Hematopoietic multipotent progenitor cell (in vitro differentiated cells): ENCODE measurements at places on chromosomes 7 and 10.

GRCh38 chr10:1253523-1254353, 197.6 kb downstream of the WDR37 start:
- DNase-seq: no peak

GRCh38 chr7:151126491-151127137, 40.3 kb downstream of the AGAP3 start:
- DNase-seq: no peak

GRCh38 chr10:69360485-69361302, 56.0 kb downstream of the TACR2 start:
- DNase-seq: no peak

DNA sequence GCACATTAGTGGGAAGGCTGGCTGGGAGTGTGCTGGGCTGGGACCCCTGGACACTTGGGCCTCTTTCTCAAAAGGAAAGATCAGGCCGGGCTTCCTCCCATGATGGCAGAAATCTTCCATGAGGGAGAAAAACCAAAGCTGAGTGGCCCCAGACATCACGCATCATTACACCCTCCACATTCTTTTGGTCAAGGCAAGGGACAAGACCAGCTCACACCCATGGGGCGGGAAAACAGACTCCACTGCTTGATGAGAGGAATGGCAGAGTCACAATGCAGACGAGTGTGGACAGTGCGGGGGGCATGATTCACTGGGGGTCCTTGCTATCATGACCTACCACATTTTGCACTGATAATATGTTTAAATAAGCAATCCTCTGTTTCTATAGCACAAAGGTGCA, 73.3 kb downstream of the CREB3L2 start:
- DNase-seq: no peak

GRCh38 chr10:119675483-119676170, 24.4 kb downstream of the BAG3 start:
- DNase-seq: no peak

DNA sequence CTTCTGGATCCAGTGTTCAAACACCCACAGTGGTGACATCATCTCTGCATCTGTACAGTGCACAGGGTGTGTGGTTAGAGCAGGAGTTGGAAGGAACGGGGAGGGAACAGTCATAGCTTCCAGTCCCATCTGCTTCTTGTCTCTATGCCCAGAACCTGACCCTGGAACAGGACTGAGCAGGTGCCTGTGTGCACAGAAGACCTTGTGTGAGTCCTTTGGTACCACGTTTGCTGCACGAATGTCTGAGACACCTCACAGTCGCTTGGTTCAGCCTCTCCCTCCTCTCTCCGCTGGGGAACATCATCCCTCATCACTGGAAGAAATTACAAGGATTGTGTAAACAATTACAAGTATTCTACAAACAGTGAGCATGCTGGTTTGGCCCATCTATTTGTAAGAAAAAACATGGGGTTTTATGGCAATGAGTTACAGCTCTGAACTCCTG, 243.0 kb upstream of the KLF6 start:
- no peak for DNase-seq

- DNase-seq: no peak
Measured at GRCh38 chr10:131747251-131747650, 153.6 kb upstream of the PPP2R2D start.

- DNase-seq: no peak
Measured at GRCh38 chr10:83153714-83154113, 985.6 kb upstream of the GHITM start.

GRCh38 chr7:140738280-140738679, 41.8 kb downstream of the NDUFB2 start:
- no peak for DNase-seq

DNA sequence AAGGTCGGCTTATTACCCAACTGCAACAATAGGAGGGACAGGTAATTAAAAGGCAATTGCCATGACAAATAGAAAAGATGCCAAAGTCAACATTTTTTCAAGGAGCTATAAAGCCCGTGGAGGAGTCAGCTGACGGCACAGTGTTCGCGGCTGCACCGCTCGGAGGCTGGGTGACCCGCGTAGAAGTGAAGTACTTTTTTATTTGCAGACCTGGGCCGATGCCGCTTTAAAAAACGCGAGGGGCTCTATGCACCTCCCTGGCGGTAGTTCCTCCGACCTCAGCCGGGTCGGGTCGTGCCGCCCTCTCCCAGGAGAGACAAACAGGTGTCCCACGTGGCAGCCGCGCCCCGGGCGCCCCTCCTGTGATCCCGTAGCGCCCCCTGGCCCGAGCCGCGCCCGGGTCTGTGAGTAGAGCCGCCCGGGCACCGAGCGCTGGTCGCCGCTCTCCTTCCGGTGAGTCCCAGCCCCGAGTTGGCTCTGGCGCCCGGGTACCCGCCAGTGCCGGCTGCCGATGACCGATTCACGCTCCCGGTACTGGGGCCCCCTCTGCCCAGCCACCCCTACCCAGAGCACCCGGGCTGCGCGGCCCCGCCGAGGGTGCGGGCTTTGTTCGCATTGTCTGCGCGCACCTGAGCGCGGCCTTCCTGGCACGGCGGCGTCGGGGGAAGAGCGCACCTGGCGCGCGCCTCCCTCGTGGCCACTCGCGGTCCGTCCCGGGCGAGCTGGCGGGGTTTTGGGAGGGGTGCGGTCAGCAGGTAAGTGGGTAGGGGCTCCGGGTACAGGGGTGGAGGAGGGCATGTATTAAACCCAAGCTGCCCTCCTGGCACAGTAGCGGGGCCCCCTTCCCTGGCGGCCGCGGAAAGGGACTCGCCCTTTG, at the start of gene VWA2:
Gene VWA2, plus strand, starts transcription at position 138 of the 877 bp plus-strand sequence. CDS start 9,460 bp downstream, outside the sequence.
- no peak for DNase-seq

GRCh38 chr7:47480576-47481538, 101.1 kb downstream of the TNS3 start:
- DNase-seq: no peak

- DNase-seq: peak; percentile 98
Measured at GRCh38 chr10:96984541-96985131, 152.5 kb downstream of the LCOR start.

DNA sequence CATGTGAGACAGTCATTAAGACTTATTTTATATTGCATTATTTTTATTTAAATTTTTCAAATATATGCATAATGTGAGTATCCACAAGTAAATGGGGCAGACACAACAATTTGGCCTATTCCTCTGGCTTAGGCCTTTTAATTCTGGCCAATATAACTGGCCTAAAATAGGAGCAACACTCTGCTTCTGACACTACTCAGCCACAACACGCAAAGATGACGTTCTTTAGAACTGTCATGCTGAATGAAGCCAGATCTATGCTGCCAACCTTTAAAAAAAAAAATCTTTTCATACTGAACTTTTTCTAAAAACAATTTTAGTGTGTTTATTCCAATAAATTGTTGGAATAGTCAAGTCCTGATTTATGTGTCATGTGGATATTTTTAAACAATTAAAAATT, 355.0 kb upstream of the BMPER start:
- no peak for DNase-seq

DNA sequence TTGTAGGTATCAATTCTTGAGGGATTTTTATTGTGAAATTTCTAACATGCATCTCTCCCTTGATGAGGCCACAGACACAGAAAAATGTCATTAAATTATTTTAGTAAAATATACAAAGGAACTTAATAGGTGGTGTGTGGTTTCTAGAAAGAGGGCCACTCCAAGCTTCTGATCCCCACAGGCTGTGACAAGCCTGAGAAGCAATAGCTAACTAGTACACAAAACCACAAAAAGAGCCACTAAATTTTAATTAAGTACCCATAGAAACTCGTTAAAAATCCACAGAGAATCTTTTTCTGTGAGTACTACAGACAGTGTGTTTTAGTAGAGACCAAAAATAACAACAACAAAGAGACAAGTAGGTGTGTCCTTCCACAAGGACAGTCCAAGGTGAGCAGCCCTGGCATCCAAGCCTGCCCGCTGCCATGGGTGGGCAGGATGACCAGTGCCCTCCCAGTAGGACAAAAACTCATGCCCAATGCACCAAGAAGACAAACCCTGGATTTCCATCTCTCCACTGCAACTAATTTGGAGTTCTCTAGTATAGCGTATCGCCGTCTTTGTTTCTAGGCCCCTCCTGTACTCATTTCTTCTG, 81.0 kb downstream of the RNF216 start:
- no peak for DNase-seq

GRCh38 chr7:69335331-69335730, 262.9 kb upstream of the AUTS2 start:
- no peak for DNase-seq

- no peak for DNase-seq
Measured at GRCh38 chr10:43846187-43846680, 197.6 kb upstream of the ZNF32 start.

- no peak for DNase-seq
Measured at GRCh38 chr7:80520199-80520598, 8.3 kb upstream of the GNAT3 start.

GRCh38 chr10:112307358-112308124, 24.3 kb downstream of the TECTB start:
- peak; percentile 14 for DNase-seq

GRCh38 chr7:103573479-103574058, 127.6 kb upstream of the SLC26A5 start:
- peak; percentile 10 for DNase-seq

DNA sequence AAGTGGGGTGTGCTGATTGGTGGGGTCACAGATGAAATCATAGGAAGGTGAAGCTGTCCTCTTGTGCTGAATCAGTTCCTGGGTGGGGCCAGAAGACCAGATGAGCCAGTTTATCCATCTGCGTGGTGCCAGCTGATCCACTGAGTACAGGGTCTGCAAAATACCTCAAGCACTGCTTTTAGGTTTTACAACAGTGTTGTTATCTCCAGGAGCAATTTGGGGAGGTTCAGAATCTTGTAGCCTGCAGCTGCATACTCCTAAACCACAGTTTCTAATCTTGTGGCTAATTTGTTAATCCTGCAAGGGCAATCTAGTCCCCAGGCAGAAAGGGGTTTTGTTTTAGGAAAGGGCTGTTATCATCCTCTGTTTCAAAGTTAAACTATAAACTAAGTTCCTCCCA, 17.0 kb upstream of the IFRD1 start:
- no peak for DNase-seq

DNA sequence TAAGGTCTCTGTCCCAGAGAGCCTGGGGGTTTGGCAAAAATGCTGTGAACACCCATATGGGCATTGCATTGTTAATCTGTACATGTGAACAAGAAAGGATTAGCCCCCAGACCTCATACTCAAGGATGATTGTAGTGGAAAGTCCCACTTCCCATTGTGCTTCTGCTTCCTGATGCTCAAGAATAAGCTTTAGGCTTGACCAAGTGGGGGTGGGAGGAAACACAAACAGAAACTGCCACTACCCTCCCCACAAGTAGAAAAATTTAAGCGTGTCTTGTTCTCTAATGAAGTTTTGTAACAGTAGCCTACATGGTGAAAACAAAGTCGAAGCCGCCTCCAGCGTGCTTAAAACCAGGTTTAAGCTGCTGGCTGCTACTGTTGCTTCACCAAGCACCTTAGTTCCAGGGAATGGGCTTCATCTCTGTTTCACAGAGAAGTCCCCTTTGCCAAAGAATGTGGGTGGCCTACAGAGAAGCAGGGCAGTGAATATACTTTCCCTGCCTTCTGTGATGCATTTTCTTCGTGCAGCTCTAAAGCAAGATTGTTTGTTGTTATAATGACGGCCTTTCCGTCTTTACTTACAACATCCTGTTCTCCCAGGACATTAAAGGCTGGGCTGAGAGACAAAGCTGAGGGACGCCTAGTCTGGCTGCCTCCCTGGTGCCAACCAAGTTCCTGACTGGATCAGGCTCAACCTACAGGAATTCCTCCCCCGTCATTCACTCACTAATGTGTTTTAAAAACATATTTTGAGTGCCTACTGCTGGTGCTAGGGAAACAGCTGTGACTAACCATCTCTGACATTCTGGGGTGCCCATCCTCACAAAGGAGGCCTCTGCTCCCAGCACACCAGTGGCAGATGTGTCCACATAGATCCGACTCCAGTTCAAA, 32.1 kb upstream of the CCSER2 start:
- no peak for DNase-seq

- peak; percentile 14 for DNase-seq
Measured at GRCh38 chr10:8137726-8138125, 83.2 kb downstream of the GATA3 start.

GRCh38 chr10:43692051-43692825, 43.6 kb upstream of the ZNF32 start:
- no peak for DNase-seq

DNA sequence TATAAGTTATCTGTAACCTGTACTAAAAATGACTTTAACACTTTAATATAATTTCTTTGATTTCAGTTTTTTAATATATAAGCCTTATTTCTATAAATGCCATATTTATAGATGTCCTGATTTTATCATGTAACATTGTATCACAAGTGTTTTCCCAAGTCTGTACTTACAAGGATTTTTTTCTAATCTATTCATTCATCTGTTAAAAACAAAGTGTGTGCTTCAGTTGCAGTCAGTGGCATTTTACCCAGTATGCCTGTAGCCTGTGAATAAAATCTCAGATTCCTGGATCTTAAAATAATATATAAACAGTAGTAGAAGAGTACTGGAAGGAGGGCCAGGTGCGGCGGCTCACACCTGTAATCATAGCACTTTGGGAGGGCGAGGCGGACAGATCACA, 17.4 kb downstream of the PRKRIP1 start:
- DNase-seq: no peak

GRCh38 chr7:2017481-2017891, 215.3 kb downstream of the MAD1L1 start:
- DNase-seq: no peak

DNA sequence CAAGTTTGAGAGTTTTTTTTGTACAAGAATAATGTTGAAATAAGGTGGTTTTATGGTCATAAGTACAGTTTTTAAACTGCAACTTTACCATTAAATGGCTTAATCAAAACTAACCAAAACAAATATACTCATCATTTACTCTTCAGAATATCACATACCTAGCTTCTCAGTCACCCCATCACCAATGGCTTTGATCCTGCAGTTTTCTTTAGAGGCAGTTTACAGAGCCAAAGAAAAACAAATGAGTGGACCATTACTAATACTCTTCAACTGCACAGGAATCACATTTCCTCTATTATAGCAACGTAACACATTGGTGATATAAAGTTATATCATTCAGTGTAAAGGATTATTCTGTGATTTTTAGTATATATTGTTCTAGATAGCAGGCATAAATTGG, 576.1 kb upstream of the LRRTM3 start:
- DNase-seq: no peak

- DNase-seq: peak; percentile 70
Measured at GRCh38 chr7:43647673-43648472, 65.0 kb downstream of the STK17A start.

GRCh38 chr7:50497968-50498367, 47.8 kb upstream of the FIGNL1 start:
- no peak for DNase-seq

- DNase-seq: no peak
Measured at GRCh38 chr7:83984076-83984475, 210.5 kb downstream of the SEMA3A start.

DNA sequence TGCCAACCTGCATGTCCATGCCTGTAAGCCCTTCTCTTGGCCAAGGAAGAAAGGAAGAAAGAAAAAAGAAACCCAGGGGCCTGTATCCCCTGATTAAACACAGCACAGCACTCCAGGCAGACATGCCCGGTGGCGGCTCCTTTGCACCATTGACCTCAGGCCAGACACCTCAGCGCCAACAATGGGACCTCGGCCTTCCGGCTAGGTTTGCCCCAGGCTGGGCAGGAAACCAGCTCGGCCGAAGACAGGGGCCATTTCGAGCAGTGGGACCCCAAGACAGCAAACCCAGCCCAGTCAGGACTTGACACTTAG, 2.8 kb downstream of the HOXA10 start:
- DNase-seq: no peak
